ENCODE measurements at places on chromosomes 6 and 20.
A peak's percentile ranks its signal among the peaks of the same experiment; 100 is the strongest.

GRCh38 chr6:166586424-166587156 is at the start of gene RAMACL:
TSS of gene RAMACL (minus strand) at chr6:166586678. CDS start at chr6:166586477, 201 bp downstream.
- DNase-seq = no peak

DNA sequence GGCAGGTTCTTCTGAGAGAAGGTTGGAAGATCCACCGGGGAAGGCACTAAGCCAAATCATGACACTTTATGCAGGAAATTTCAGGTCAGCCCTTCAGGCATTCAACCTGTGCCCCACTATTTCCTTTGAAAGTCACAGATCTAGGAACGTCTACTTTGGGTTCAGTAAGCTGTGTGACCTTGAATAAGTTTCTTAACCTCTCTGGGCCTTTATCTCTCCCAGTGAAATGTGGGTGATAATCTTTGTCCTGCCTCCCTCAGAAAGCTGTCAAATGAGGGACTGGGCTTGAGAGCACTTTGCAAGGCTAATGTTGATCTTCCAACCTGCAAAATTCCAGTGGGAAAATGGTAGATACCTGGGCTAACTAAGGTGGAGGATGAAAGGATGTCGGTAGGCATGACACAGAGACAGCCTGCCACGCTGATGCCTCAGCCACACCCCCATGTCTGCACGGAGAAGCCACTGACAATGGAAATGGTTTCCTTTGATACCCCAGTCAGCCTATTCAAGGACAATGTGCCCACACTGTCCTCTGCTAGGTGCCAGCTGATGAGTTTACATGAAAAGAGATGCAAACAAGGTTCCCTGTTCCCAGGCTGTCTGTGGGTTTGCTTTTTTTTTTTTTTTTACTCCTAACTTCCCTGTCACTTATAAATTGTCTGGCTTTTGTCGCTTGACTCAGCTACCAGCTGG is 9.3 kb downstream of the BNIP5 start:
- DNase-seq = no peak

DNA sequence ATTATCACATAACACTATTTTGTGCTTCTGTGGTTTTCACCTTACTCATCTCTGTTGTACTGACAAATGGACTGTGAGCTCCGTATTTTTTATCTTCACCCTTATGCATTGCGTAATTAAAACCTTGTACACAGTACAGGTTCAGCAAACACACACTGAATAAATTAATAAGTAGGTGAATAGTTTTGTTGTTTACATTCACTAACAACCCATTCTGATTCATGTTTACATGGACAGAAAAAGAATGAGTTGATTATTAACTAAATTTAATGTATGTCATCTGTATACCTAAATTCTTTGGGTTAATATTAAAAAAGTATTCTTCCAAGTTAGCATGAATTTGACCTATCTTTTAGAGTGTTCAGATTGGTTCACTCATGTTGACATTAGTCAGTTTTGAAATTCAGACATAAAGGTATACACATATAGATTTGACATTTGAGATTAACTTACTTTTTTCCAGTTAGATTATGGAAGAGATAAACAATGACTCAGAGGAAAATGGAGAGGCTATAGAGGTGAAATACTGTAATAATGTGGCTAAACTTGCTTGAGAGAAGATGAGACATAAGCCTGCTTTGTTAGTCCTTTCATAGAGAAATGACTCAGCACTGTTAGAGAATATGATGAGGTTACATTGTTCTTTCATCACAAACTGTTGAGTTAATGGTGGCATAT is 541.7 kb upstream of the FLRT3 start:
- no peak for DNase-seq

DNA sequence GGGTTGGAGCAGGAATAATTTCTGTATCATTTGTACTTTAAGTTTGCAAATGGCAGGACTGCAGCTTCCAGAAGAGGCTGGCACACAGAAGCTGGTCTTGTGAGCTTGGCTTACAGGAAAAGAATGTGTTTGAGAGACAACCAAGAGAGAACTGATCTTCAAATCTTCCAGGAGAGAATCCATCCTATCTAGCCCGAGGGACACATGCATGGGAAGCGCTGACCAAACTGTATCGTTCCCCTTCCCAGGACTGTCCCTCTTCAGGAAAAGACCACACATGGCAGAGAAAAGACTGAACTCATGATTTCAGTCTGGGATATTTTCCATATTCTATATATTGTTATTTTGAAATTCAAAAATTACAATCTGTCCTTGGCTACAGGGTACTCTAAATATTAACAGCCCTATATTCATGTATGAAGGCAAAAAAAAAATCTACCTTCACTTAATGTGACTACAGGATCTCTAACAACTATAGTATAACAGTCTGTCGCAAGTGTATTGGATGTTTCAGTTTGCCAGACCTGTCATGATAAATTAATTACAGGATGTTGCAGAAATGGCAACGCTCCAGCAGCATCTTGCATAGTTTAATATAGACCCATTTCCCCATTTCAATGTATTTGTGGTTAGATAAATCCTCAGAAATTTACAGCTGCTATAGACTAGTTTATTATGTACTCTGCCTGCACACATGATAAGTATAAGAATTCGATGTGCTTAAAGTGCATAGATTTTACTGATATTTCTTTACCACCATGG is 99.4 kb downstream of the MYB start:
- DNase-seq = no peak

DNA sequence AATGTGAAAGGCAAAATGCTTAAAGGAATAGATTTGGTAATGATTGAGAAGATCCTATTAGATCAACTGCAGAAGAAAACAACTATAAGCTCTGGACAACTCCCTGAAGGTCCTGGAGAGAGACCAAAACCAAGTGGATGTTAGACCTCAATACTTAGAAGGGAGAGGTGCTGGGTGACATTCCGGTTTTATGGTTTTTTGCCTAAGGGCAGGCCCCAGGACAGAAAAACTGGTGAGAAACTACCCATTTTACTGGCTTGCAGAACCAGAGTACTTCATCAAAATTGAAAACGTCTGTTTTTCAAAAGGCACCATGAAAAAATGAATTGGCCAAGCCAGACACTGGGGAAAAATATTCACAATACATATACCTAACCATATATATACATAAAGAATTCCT is 26.3 kb downstream of the SAMHD1 start:
- DNase-seq = peak; percentile 56

- no peak for DNase-seq
Observed at GRCh38 chr6:108501559-108501958, 59.2 kb upstream of the FOXO3 start.

DNA sequence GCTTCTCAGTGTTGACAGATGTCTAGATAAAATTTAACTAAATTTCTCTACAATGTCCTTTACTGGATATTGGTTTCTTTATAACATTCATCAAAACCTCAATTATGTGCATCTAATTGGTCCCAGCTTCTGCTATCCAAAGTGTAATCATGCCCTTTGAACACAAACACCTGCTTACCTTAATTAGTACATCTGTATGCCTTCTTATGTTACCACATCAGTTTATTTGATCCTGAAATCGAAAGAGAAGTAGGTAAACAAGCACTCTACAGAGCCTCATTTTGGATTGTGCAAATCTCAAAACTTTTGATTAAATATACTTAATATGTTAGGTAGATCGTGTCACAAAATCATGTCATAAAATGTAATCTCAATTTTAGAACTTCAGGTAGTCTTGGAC is 36.5 kb downstream of the TAB2 start:
- DNase-seq = no peak

DNA sequence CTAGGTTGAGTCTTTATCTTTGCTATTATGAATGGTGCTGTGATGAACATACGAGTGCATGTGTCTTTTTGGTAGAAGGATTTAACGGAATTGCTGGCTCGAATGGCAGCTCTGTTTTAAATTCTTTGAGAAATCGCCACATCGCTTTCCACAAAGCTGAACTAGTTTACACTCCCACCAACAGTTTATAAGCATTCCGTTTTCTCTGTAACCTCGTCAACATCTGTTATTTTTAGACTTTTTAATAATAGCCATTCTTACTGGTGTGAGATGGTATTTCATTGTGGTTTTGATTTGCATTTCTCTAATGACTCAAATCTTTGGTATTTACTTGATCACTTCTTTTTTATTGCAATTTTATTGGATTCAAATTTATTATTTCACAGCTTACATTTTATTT is 117.4 kb upstream of the HDGFL1 start:
- no peak for DNase-seq

DNA sequence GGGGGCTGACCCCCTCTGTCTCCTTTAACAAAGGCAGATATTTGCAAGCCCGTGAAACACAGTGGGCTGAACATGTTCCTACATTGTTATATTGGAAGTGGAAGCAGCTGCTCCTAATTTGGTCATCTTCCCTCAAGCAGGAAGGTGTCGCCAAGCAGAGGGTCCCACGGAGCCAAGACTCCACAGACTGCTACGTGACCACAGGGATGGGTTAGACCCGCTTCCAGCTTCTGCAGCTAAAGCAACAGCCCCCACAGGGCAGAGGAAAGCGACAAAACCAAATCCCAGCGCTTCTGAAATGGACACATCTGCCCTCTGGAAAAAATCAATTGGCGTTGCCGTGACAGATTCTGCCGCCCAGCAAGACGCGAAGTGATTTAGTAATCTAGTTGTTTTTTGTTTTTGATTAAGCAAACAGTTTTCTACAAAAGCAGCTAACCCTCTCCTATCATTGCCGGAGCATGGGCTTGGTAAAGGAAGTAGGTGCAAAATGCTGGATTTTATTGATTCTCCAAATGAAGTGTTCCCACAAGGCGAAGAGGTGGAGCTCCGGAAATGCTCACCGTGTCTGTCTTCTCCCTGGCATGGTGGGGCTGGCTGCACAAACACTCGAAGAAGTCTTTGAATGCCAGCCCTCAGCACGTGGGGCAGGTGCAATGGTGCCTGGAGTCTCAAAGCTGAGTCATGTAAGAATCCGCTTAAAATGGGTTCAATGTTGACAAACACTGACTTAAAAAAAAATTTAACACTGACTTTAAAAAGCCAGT is 79.4 kb upstream of the FRMD1 start:
- no peak for DNase-seq
